Amniotic stem cell (primary cell): ENCODE measurements at places on chromosomes 2 and 18.

- DNase-seq = no peak
These were observed 94.7 kb downstream of the COL6A3 start for GRCh38 chr2:237319086-237319820.

GRCh38 chr18:44882163-44882868, 201.6 kb downstream of the SETBP1 start:
- DNase-seq = no peak

DNA sequence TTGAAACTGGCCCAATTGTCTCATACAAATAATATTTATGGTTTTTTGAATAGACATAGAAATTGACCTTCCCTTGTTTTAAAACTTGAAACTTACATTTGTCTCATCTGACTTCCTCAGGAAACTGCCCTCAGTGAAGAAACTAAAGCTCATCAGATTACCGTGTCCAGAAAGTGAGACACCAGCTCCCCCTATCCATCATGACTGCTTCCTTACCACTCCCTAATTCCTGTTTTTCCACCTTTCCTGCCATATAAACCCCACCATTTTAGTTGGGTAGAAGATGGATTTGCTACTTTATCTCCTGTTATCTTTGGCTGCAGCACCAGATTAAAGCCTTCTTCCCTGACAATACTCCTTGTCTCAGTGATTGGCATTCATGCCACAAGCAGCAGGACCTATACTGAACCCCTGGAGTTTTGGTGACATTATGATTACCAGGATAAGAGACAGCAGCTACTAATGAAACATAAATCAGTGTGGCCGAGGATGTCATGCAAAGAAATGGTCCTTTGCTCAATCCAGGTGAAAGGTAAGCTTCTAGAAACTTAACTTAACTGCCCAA, 1627.6 kb upstream of the ZEB2 start:
- DNase-seq = no peak

DNA sequence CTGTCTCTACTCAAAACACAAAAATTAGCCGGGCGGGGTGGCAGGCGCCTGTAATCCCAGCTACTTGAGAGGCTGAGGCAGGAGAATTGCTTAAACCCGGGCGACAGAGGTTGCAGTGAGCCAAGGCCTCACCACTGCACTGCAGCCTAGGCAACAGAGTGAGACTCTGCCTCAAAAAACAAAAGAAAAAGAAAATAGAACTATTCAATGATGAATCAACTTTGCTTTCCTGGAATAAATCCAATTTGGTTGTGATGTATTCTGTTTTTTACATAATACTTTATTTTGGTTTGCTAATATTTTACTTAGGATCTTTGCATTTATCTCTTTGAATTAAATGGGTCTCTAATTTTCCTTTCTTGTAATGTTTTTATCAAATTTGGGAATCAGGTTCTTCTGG, 86.3 kb upstream of the MBOAT2 start:
- no peak for DNase-seq

DNA sequence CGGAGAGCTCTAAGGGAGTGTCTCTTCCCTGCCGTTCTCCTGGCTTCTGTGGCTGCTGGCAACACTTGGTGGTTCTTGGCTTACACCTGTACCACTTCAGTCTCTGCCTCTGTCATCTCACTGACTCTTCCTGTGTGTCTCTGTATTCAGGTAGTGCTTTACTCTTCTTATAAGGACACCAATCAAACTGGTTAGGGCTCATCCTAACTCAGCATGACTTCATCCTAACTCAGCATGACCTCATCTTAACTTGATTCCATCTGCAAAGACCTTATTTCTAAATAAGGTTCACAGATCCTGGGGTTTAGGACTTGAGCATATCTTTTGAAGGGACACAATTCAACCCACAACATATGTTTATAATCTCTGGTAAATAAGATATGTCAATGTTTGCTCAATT, 51.6 kb upstream of the DSEL start:
- no peak for DNase-seq

GRCh38 chr2:11168488-11168887, 13.2 kb downstream of the SLC66A3 start:
- no peak for DNase-seq

DNA sequence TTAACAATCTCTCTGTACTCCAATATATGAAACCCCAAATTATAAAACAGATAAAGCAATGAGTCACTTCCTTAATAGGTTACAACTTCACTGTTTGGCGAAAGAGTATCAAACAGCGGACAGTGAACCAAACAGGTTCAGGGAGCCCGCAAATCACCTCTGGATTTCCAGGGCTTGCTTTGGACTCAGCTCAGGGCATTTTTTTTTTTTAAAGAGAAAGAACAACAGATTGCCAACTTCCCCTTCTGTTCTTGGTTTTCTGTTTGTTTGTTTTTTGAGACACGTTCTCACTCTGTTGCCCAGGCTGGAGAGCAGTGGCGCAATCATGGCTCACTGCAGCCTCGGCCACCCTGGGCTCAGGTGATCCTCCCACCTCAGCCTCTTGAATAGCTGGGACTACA, 52.7 kb downstream of the ABCB11 start:
- DNase-seq = no peak

- DNase-seq = no peak
These were observed 29.9 kb upstream of the SELENOI start for GRCh38 chr2:26316041-26316440.

GRCh38 chr2:165837122-165837521, 43.1 kb upstream of the GALNT3 start:
- DNase-seq = no peak

- DNase-seq = no peak
These were observed 26.9 kb downstream of the ZCCHC2 start for GRCh38 chr18:62549755-62550154.

DNA sequence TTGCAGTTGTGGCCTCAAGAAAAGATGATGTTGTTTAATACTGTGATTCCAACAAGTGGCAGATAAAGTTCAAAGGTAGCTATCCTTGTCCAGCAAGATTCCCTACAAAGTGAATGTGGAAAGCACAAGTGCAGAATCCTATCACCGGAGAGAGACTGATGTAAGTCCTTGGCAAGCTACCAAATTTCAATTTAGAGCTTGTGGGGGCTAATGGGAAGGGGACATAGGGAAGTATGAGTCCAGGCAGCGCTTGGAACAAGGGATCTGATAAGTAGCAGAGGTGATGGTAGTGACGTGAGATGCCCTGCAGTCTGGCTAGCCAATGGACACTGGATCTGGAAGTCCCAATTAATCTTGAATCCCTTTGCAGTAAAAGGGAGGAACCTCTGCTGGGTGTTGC, 165.2 kb upstream of the DTNA start:
- no peak for DNase-seq

GRCh38 chr2:9991829-9992273, 40.4 kb downstream of the GRHL1 start:
- DNase-seq = no peak

- DNase-seq = no peak
These were observed 125.5 kb downstream of the IRS1 start for GRCh38 chr2:226674123-226674522.

GRCh38 chr18:35389095-35389618, 12.0 kb upstream of the ZNF396 start:
- DNase-seq = no peak

DNA sequence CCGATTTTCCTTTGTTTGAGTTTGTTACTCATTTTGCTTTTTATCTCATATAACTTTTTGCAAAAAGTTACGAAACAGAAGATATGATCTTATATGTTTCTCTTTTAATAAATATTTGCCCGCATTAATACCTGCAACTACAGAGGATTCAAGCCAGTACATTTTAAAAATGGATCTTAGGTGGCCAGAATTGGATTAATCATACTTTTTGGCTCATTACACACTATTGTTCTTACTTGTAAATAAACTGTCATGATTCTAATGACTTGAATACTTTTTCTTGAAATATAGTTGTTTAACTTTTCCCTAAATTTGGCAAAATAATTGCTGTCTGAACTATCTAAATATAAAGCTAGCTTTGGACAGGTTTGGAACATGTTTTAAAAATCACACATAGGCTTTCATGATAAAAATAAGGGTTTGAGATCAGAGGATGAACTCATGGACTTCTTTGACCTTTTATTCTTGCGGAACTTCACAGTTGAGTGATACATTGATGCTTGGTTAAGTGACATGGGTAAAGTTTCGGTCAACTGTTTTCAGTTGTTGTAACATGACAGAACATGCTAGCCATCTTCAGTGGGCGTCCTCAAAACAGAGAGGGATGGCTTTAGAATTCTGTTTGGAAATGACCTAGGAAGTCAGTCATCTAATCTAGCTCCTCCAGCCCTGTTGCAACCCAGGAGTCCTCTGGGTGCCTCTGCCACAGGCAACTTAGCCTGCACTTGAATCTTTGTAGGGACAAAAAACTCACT, 44.5 kb downstream of the LTBP1 start:
- no peak for DNase-seq

- DNase-seq = no peak
These were observed 8.4 kb downstream of the MYOM1 start for GRCh38 chr18:3211236-3211992.

DNA sequence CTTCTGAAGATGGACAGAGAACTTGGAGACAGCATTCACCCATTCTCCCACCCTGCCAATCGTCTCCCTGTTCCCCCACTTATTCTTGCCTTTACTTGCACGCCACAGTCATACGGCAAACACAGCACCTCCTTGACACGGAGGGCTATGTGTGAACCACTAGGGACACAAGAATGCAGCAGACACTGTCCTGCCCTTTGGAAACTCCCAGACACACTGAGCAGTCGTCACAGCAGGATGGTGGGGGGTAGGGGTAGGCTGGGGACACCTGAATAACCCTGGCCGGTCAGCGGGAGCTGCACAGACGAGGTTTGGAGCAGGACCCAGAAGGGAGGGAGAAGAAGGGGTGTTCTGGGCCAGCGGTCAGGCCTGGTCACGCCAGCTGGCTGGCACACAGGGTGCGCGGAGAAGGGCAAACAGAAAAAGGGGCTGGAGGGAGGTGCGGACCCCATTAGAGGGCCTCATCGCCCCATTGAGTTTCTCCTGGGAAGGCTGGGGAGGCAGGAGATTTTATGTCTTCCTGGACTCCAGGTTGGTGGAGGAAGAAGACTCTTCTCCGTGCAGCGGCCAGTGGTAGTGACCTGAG, 40.0 kb upstream of the FOSL2 start:
- no peak for DNase-seq

GRCh38 chr18:35072616-35073015, 31.4 kb downstream of the MAPRE2 start:
- no peak for DNase-seq

- no peak for DNase-seq
These were observed 226.3 kb upstream of the SPOPL start for GRCh38 chr2:138275292-138275690.

DNA sequence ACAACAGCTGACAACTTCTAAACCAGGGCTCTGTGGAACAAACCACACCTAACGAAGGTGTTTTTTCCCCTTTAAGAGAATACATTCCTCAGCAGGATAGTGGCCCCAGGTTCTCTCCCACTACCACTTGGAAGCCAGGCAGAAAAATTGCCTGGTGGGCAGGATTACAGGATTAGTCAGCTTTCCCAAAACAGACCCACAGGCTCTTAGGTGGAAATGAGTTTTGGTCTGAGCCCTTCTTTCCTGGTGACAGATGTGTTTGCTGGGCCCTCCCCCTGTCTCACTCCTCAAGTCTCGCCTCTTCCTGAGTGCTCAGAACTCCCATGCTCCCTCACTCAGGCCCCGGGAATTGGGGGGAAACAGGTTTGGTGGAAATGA, 139.4 kb upstream of the HAAO start:
- no peak for DNase-seq
